Activated CD8-positive, alpha-beta memory T cell treated with anti-CD3 and anti-CD28 coated beads, Interleukin-2, amount 50 U/mL, for 4 hours (primary cell): ENCODE measurements at places on chromosomes 5 and 9.
A peak's percentile ranks its signal among the peaks of the same experiment; 100 is the strongest.

DNA sequence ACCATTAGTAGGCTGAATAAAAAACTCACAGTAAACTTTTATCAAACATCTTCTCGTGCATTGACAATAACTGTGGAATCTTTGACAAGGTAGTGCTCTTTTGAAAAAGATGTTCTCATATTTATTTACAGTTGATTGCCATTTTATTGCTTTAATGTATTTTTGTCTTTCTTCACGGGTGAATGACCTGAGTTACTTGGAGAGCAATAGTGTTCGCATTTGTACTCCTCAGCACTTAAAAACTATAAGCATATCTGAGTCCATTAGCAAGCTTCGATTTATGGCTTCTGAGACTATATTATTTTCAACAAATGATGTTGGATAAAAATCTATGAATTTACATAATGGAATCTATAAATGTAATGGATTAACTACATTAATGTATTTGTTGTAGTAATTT is 1012.3 kb downstream of the CDH9 start:
- no peak for DNase-seq

DNA sequence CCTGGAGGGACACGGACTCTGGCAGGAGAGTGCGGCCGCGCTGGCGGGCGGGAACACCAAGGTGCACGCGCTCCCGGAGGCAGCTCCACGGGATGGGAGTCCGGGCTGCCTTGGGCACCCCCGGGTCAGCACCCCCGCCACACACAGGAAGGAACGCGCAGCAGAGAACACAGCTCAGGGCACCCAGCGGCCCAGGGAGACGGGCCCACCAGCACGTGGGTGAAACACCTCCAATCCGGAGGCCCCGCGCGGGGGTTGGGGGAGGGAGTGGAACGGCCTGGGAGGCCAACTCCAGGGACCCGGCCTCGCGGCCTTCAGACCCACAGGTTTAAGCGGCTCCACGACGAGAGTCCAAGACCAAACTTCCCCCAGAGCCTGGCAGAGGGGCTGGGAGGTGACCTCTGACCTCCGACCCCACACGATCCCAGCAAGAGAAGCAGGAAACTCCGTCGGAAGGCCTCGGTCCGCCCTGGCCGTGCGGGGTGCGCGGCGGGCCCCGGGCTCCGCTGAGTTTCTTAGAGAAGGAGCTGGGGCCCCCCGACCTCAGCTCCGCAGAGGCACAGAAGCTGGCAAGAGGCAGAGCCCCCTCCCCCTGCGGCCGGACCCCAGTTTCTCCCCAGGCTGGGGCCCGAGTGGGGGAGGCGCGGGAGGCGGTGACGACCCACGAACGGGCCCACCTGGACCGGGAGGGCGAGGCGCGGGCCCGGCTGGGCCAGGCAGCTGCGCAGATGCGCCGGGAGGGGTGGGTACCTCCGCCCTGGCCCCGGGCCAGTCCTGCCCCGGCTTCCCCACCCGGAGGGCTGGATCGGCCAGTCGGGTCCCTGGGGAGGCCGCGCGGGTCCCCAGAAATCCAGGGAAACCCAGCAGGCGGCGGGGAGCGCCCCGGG is 851 bp downstream of the NACC2 start:
- peak; percentile 65 for DNase-seq

DNA sequence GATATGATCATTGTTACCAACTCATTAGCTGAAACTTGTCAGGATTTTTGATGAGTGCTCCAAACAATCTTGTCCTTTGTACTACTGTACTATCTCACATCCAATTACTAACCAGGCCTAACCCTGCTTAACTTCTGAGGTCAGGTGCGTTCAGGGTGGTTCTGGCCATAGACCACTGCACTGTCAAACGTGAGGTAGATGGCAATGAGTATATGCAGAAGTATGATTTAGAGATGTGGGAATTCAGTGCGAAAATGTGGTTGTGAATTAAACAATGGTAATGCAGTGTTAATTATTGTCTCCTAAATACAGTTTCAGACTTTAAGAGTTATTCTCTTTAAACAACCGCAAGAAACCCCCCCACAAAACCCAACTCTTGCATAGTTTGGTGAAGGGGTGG is 86.5 kb downstream of the ANKRD55 start:
- no peak for DNase-seq

DNA sequence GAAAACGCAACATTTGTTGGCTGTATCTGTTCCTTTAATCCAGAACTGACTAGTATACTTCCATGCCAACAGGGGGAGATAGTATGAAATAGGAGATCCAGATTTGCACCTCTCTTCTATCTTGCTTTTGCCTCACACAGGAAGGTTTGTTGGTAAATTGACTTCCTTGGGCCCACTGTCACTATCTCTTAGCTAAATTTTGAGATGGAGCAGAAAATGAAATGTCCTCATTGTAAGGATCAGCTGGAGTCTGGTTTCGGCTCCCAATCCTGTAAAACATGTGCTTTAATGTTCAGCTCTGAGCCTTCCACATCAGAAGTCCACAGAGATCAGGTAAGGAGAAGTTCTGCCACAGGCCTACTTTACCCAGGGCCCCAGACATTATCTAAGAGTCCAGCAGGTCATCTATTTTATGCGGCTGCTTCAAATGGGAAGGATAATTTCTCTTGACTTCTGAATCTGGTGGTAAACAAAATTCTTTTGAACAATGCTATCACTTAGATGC is 176.8 kb downstream of the FER start:
- no peak for DNase-seq

- no peak for DNase-seq
Observed at GRCh38 chr9:706073-706472, 135.4 kb upstream of the DMRT1 start.

GRCh38 chr5:173715607-173716006 is 99.2 kb upstream of the BOD1 start:
- no peak for DNase-seq

DNA sequence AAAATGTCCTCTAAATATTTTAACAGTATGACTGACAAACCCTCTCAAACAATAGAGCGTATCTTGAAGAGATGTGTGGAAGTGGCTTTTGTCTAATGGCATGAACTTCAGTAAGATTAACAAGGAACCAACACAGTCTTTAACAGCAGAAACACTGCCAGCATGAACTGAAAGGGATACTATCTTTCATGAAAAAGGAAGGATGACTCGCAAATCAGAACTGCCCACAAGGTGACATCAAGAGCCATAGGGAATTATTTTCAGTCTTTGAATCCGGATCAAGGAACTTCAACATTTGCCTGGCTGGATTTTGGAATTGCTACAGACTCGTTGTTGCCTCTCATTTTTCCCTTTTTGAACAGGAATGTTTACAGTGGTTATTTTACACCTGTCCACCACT is 5.1 kb upstream of the HEXB start:
- no peak for DNase-seq

- no peak for DNase-seq
Observed at GRCh38 chr5:124660229-124661093, 86.0 kb downstream of the ZNF608 start.

DNA sequence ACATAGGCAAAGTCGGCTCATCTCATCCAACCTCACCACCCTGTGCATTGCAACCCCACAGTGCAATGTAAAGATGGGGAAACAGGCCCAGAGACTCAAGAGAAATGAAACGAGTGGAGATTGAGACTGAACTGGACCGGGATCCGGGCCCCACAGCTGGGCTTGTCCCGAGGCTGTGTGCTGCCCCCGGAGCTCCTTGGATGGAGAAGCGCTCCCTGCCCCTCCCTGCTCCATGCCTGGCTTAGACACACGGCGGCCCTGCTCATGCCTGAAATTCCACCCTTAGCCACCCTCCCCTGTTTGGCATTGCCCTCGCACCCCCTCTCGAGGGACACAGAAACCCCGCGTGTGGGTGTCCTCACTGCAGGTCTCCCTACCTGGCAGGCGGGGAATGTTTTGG is 27.2 kb upstream of the FCN1 start:
- no peak for DNase-seq

DNA sequence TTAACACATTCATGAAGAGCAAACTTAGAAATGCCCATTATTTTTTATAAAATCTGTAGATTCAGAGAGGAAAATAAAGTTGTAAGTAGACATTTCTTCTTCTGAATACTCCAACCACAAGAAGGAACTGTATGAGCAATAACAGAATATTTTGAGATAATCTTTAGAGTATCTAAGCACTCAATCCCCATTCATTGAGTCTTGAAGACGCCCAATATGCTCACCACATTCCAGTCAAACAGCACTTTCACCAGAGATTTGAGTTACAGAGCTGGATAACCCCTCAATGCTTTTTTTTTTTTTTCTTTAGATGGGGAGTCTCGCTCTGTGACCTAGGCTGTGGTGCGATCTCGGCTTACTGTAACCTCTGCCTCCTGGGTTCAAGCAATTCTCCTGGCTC is 14.7 kb upstream of the RIC1 start:
- no peak for DNase-seq

DNA sequence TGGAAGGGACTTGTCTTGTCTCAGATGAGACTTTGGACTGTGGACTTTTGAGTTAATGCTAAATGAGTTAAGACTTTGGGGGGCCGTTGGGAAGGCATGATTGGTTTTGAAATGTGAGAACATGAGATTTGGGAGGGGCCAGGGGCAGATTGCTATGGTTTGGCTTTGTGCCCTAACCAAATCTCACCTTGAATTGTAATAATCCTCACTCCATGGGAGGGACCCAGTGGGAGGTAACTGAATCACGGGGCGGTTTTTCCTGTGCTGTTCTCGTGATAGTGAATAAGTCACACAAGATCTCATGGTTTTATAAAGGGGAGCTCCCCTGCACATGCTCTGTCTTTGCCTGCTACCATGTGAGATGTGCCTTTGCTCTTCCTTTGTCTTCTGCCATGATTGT is 72.1 kb downstream of the RAI14 start:
- DNase-seq: no peak

GRCh38 chr9:78030553-78031443 is 813 bp downstream of the GNAQ start:
- DNase-seq: peak; percentile 62

GRCh38 chr9:127096208-127096607 is 26.2 kb downstream of the ANGPTL2 start:
- no peak for DNase-seq

DNA sequence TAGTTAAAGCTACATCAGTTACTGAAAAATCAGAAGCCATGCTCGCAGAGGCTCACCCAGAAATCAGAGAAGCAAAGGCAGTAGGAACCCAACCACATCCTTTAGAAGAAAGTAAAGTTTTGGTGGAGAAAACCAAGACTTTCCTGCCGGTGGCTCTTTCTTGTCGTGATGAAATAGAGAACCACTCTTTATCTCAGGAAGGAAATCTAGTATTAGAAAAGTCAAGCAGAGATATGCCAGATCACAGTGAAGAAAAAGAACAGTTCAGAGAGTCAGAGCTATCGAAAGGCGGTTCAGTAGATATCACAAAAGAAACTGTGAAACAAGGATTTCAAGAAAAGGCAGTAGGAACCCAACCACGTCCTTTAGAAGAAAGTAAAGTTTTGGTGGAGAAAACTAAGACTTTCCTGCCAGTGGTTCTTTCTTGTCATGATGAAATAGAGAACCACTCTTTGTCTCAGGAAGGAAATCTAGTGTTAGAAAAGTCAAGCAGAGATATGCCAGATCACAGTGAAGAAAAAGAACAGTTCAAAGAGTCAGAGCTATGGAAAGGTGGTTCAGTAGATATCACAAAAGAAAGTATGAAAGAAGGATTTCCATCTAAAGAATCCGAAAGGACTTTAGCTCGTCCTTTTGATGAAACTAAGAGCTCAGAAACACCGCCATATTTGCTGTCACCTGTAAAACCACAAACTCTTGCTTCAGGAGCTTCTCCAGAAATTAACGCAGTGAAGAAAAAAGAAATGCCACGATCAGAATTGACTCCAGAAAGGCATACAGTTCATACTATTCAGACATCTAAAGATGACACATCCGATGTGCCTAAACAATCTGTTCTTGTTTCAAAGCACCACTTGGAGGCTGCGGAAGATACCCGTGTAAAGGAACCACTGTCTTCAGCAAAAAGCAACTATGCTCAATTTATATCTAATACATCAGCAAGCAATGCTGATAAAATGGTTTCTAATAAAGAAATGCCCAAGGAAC is 47.2 kb downstream of the CMYA5 start:
- no peak for DNase-seq

DNA sequence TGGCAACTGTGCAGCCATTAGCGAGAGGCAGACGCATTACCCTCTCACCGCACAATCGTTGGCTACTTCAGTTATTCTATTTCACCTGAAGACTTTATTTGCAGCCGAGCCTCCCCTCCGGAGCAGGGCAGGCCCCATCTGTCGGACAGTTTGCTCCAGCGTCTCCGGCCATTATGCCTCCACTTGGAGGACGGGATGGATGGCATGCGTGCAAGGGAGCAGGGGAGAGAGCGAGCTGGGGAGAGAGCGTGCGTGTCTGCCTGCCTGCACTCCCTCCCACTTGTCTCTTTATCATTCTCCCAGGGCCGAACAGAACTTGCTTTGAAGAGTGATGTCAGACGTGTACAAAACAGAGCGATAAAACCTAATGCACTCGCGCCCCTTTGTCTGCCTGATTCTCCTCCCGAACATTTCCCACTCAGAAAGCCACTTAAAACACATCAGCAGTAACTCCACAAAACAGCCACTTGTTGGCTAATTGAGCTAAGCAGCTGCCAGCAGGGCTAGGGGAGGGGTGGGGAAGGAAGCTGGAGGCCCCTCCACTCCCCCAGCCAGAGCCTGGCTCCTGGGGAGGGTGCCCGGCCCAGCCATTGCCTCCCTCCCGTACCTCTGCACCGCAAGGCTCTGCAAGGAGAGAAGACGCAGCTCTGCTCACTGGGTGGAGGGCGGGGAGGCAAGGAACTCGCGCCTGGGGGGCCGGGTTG is 43.4 kb upstream of the FUBP3 start:
- DNase-seq: no peak

DNA sequence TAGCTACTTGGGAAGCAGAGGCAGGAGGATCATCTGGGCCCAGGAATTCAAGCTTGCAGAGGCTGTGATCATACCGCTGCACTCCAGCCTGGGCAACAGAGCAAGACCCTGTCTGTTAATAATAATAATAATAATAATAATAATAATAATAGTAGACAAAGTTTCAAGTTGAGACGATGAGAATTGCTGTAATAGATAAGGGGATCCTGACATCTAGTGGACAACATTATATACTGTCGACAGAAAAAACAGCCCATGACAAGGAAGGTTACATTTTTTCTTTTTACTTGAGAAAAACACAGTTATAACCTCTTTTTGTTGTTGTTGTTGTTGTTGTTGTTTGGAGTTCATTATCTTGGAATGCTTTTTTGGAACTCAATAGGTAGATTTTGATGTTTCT is 35.3 kb downstream of the NDFIP1 start:
- no peak for DNase-seq

GRCh38 chr5:90356622-90357021 is 52.9 kb downstream of the CETN3 start:
- DNase-seq: no peak

DNA sequence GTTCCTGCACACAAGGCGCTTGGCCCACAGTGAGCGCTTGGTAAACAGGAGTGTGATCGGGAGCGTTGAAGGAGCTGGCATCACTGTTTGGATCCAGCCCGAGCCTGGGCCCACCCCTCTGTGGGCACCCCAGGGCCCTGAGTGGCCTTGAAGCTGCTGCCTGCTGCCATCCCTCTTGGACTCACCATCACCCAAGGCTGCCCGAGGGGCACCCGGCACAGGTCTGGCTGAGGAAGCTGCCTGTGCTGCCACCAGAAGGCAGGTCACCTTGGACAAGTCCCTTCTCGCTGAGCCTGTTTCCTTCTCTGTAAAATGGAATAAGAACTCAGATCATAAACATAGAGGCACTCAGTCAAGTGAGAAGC is 53.6 kb downstream of the LRSAM1 start:
- no peak for DNase-seq
